Stimulated activated naive CD8-positive, alpha-beta T cell treated with anti-CD3 and anti-CD28 coated beads, Interleukin-15, Interleukin-2, amounts not matched to agents 100 U/mL and 50 U/mL, for 24 hours (primary cell): ENCODE measurements at places on chromosomes 13 and 19.

DNA sequence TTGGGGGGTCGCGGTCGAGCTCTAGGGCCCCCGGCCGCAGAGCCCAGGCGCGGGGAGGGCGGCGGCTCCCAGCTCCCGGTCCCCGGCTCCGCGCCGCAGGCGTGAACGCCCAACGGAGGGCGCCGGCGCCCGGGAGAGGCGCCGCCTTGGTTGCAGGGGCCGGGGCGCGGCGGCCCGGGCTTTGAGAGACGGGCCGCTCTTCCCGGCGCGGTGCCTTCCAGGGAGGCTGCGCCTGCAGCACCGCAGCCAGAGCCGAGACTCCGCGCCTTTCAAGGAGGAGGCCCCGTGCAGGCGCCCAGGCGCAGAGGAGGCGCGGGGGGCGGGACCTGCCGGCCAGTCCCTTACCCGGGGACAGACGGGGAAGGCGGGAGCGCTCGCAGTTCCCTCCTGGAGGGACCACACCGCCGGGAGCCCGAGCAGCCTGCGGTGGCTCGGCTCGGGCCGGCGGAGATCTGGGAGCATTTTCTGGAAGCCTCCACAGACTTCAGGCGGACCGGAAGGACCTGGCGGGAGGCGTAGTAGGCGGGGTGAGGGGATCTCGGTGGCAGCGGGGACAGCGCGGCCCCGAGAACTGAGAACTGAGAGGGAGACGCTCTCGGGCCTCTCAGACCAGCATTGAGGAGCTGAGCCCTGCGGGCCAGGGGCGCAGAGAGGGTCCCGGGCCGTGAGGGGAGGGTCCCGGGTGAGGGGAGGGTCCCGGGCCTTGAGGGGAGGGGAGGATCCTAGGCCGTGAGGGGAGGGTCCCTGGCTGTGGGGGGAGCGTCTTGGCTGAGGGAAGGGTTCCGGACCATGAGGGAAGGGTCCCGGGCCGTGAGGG is 25.5 kb upstream of the MCF2L start:
- DNase-seq: peak; percentile 43

- DNase-seq: no peak
Observed at GRCh38 chr19:16850133-16850532, 20.9 kb downstream of the SIN3B start.

- DNase-seq: no peak
Observed at GRCh38 chr13:85582890-85583289, 216.3 kb downstream of the SLITRK6 start.

DNA sequence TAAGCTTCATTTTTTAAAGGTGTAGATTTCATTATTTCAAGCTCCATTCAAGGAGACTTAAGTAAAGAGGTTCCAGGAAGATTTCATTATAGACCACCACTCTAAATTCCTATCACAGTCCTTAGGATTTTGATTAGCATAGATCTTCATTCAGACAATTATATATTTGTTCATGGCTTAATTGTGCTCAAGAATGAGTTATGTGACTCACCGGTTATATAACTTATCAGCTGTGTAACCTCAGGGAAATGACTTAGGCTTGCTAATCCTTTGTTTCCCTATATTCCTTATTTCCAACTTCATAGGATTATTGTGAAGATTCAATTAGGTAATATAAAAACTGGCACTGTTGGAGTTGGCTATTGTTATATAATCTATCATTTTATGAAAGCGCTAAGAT is 632.8 kb upstream of the SPRY2 start:
- DNase-seq: no peak

- DNase-seq: no peak
Observed at GRCh38 chr13:27565818-27566217, 54.5 kb downstream of the LNX2 start.

- no peak for DNase-seq
Observed at GRCh38 chr19:46021531-46022041, 1.3 kb downstream of the PGLYRP1 start.

GRCh38 chr19:10695401-10696398 is 5.5 kb upstream of the QTRT1 start:
- peak; percentile 92 for DNase-seq

DNA sequence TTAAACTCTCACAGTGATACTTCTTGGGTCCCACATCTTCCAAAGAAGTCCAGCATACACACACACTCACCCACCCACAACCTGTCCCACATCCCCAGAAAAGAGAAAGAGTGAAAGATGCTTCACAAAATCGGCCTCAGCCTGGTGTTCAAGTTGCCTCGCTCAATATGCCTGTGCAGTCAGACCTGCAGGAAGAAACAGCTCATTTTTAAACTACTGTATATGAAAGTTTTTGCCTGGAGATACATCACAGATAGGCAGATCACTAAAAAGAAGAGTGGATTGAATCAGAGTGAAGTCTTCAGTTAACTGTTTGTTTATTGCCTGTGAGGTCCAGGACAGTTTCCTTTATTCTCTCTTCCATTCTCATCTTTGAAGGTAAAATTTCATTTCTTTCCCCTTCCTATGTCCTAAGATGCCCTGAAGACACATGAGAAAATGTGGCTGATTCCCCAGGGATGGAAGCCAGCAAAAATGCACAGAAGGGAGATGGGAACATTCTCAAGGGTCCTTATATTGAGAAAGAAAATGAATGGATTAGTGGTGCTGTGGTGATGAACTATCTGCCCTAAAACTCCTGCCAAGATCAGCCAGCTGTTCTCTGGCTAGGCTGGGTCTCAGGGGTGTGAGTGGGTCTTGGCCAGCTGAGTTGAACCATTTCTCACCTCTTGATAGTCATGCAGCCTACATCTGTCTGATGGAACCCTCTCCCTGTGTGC is 259.0 kb downstream of the ITGBL1 start:
- no peak for DNase-seq

DNA sequence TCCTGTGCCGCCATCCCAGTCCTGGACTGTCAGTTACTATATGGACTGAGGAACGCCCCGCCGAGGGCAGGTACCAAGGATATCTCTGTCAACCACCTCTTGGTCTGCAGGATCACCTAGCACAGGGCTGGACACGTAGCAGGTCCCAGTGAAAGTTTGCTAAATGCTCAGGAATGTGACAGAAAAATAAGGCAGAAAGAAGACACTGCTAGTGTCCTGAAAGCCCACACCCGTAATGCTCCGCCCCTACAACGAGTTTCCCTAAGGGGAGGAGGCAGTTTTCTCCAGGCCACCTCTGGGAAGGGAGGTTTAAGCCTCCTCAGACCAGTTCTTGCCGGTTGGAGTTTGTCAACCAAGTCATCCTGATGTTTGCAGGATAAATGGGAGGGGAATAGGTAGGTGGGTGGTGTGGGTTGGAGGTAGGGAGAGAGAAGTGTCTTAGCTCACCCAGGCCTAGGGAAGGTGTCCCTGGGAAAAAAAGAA is 1.7 kb upstream of the SERTAD3 start:
- no peak for DNase-seq

DNA sequence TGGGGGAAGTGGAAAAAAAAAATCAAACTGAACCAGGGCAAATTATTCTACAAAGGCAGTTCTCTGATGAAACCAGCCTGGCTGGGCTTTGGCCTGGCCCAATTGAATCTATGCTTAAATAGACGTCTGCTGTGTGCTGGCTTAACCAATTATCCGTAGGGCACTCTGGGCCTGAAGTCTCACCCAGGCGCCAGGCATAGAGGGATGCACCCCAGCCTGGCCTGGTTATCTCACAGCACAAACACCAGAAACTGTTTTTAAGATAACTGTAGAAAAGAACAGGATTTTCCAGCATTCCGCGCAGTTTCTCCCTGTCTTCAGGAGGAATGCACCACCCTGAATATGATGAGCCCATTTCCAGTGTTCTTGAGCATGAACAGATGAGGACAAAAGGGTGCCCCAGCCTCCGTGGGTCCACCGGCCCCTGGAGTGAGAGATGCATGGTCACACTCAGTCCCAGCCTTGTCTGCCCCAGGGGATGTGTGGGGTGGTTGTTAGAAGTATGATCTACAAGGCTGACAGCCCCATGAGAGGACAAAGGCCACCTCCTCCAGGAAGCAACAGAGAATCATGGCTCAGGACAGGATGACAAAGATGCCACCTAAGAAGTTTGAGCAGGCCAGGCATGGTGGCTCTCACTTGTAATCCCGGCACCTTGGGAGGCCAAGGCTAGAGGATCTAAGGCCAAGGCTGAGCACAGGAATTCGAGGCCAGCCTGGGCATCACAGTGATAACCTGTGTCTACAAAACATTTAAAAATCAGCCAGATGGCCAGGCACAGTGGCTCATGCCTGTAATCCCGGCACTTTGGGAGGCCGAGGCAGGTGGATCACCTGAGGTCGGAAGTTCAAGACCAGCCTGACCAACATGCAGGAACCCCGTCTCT is 50.2 kb downstream of the PEPD start:
- DNase-seq: no peak

DNA sequence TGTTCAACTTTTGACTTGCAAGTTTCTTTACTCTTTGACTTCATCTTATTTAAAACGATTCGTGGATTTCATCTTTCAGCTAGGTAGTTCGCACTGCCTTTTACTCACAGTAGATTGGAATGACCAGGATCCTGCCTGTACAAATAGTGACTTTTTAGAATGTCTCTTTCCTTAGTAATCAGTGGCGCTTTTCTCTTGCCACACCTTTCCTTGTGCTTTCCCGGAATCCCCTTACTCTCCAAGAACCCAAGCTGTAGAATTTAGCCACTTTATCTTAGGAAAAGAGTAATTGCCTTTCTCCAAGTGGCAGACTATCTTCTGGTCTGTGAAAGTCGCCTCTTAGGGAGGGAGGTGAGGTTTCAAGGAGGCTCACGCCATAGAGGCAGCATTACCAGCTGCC is 123.4 kb downstream of the LMO7 start:
- no peak for DNase-seq

DNA sequence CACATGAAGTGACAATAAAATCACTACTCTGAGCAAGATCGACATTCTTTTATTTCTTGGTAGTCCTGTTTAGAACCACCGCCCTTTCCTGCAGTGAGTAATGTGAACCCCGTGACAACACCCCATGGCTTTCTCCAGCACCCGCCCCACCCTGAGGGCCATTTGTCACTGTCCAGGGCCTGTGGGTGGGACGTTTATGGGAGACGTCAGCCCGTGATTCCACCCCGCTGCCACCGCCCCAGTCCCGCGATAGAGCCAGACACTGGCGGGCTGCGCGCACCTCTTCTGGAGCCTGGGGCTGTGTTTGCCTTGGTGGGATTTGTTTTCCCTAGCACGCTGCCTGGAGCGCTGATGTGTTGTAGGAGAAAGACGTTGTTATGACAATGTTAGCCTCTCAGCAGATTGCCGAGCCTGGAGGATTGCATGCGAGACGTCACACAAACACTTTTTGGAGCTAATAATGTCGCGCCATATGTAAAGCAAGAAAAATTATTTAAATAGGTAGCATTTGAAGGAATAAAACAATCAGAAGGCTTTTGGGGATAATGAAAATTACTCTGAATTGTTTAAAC is 263.7 kb downstream of the TEX29 start:
- no peak for DNase-seq

GRCh38 chr19:2221250-2221831 is 14.8 kb downstream of the PLEKHJ1 start:
- DNase-seq: no peak

DNA sequence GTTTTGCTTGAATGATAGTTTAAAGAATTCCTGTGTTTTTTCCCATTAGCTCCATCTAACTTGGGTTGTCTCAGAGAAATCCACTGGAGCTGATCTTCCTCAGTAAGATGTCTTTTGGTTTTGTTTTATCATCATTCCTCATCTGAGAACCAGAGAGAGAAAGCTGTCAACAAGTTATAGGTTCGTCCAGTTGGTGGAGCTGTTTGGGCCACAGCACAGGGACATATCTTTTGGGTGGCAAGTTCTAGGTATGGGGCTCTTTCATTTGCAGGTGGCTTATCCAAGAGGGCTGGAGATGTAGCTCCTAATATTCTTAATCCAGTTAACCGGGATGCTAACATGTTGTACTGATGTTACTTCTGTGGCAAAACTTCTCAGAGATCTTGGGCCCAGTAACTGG is 174.2 kb downstream of the KCNRG start:
- DNase-seq: no peak

GRCh38 chr13:59250336-59251189 is 913.2 kb downstream of the DIAPH3 start:
- DNase-seq: no peak

GRCh38 chr19:53158119-53158656 is 665 bp downstream of the ZNF347 start:
- peak; percentile 48 for DNase-seq

DNA sequence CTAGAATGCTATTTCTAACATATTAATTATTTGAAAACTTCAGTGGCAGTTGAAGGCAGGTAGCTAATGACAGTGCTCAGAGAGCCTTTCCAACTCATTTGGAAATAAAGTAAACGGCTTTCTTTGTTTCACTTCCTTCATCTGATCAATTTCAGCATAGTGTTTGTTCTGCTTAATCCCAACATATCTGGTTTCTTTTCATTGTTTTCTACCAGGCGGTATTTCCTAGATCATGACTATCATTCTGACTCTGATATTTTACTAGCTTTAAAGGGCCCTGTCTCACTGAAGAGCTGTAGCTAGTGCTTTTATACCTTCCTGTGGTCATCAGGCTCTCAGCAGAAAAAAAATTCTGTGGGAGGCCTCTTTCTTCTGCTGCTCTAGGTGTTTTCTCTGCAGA is 178.6 kb downstream of the RBM26 start:
- no peak for DNase-seq
